ENCODE measurements at places on chromosomes 2 and 18.

DNA sequence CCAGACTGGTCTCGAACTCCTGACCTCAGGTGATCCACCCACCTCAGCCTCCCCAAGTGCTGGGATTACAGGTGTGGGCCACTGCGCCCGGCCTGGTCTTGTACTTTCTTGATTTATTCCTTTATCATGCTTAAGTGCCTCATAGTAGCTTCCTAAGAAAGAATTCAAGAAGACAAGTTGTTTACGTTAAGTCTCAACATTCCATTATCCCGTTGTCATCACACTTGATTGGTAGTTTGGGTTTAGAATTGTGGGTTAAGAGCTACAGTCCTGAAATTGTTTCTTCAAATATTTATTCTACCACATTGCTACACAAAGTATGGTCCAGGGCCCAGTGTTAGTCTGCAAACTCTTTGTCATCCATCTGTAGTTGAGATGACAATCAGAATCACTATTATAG is 194.0 kb downstream of the VWC2L start:
- no peak for DNase-seq

GRCh38 chr18:73355121-73355520 is 487.3 kb upstream of the NETO1 start:
- no peak for DNase-seq

DNA sequence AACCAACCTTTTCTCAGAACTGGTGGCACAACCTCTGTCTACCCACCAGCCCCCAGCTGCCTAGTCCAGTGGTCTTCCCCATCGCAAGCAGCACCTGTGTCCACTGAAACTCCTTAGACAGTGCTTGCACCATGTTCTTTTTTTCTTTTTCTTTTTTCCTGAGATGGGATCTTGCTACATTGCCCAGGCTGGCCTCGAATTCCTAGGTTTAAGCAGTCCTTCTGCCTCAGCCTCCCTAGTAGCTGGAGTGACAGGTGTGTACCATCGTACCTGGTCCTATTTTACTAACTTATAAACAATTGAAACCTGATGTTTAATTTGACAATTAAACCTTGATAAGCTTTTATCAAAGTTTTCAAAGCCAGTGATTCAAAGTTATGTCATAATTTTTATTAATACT is 30.8 kb downstream of the SANBR start:
- DNase-seq: no peak

GRCh38 chr2:63058921-63059792 is 8.5 kb downstream of the OTX1 start:
- no peak for DNase-seq

- DNase-seq: no peak
Observed at GRCh38 chr2:156565066-156565710, 129.0 kb downstream of the GPD2 start.

Data from endothelial cell of umbilical vein (primary cell).